Transverse colon (tissue), 4 donors: ENCODE measurements at places on chromosomes 5 and 9. TPM values are rescaled to one million over a fixed set of nuclear protein-coding genes. Genes with fewer than 3 reads are reported as not detected.

The SNX18 gene
- 18.0 TPM for total RNA-seq

The HMMR gene
- not detected for total RNA-seq

The HTR4 gene
- 17.6 TPM for total RNA-seq

The SURF4 gene
- total RNA-seq, result 139 TPM

The C7 gene
- total RNA-seq, result 132 TPM

The SLC6A19 gene
- 2.5 TPM for total RNA-seq

The CRB2 gene
- not detected for total RNA-seq

The ANGPTL2 gene
- 12.4 TPM for total RNA-seq

The ARHGEF37 gene
- total RNA-seq, result 21.8 TPM

The TMED9 gene
- total RNA-seq, result 85.9 TPM

The SNCAIP gene
- 0.82 TPM for total RNA-seq

The EPB41L4A gene
- 32.9 TPM for total RNA-seq

The GABRA6 gene
- not detected for total RNA-seq

The CIZ1 gene
- 211 TPM for total RNA-seq

The DDX4 gene
- total RNA-seq, result not detected

The SOX30 gene
- 0.16 TPM for total RNA-seq

The CDH9 gene
- total RNA-seq, result not detected

The MEIKIN gene
- not detected for total RNA-seq

The CYSRT1 gene
- not detected for total RNA-seq

The C9 gene
- total RNA-seq, result not detected

The C5orf52 gene
- not detected for total RNA-seq

The PCDHGA8 gene
- total RNA-seq, result 1.5 TPM

The CARD9 gene
- 5.6 TPM for total RNA-seq

The ADRA1B gene
- 2.9 TPM for total RNA-seq

The CAST gene
- total RNA-seq, result 280 TPM

The SLC6A3 gene
- total RNA-seq, result not detected

The SGTB gene
- 9.2 TPM for total RNA-seq

The TENT4A gene
- 20.9 TPM for total RNA-seq

The OR1Q1 gene
- total RNA-seq, result not detected

The TNFSF8 gene
- not detected for total RNA-seq

The ELAVL2 gene
- total RNA-seq, result 0.41 TPM

The KCNV2 gene
- total RNA-seq, result not detected

The PCDHA1 gene
- not detected for total RNA-seq

The LCN9 gene
- not detected for total RNA-seq

The MAP1B gene
- total RNA-seq, result 57.5 TPM

The ORM2 gene
- not detected for total RNA-seq

The ROR2 gene
- total RNA-seq, result 12.4 TPM

The LYSMD3 gene
- total RNA-seq, result 5.6 TPM

The N4BP3 gene
- 0.55 TPM for total RNA-seq

The NMUR2 gene
- total RNA-seq, result not detected

The PHF24 gene
- not detected for total RNA-seq

The NEURL1B gene
- total RNA-seq, result 74.6 TPM

The IFNA10 gene
- total RNA-seq, result not detected

The CEMIP2 gene
- total RNA-seq, result 219 TPM

The ASTN2 gene
- total RNA-seq, result 5.6 TPM

The PDE8B gene
- total RNA-seq, result 0.40 TPM

The WDR38 gene
- total RNA-seq, result not detected

The CARTPT gene
- total RNA-seq, result 41.9 TPM

The LVRN gene
- total RNA-seq, result 1.4 TPM

The BTNL3 gene
- 21.7 TPM for total RNA-seq

The ZNF483 gene
- total RNA-seq, result 2.2 TPM

The SPATA31A1 gene
- total RNA-seq, result not detected

The NEUROG1 gene
- not detected for total RNA-seq

The RASGRF2 gene
- total RNA-seq, result 3.6 TPM

The IL4 gene
- not detected for total RNA-seq

The OR13J1 gene
- total RNA-seq, result 0.64 TPM
